ENCODE measurements at places on chromosomes 13 and 19. TPM values are rescaled to one million over a fixed set of nuclear protein-coding genes. Genes with fewer than 3 reads are reported as not detected.
A peak's percentile ranks its signal among the peaks of the same experiment; 100 is the strongest.

DNA sequence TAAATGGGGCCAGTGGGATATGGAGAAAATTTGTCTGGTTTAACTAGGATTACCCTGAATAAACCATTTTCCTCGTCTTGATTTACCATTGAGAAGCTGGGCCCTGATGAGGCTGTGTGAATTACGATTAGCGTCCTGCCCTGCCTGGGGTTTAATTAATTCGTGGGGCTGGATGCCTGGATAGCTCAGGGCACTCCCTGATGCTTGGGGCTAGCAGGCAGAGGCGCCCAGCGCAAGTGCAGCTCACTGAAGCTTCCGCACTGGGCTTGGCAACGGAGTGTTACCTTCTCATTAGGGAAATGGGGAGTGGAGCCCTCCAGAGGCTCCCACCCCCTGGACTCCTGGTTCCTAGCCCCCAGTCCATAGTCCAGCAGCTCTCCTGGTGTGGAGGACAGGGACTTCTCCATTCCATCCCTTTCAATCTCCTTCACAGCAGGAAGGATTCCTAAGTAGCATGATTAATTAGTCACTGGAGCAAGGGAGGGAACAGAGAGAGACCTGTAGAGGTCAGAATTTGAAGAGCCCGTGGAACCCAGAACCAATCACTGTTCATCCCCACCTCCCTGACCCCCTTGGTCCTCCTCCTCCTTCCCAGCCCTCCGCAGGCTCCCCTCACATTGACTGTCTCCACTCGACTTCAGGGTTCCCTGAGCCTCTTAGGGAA is 107.2 kb downstream of the UQCRFS1 start:
- H3K27me3 ChIP-seq, result no peaks in the 10 kb centered on the region
- H3K36me3 ChIP-seq, result no peaks in the 10 kb centered on the region
- no peaks in the 10 kb centered on the region for H3K4me1 ChIP-seq
- no peak overlapping the region for H3K4me3 ChIP-seq
- no peak for DNase-seq

DNA sequence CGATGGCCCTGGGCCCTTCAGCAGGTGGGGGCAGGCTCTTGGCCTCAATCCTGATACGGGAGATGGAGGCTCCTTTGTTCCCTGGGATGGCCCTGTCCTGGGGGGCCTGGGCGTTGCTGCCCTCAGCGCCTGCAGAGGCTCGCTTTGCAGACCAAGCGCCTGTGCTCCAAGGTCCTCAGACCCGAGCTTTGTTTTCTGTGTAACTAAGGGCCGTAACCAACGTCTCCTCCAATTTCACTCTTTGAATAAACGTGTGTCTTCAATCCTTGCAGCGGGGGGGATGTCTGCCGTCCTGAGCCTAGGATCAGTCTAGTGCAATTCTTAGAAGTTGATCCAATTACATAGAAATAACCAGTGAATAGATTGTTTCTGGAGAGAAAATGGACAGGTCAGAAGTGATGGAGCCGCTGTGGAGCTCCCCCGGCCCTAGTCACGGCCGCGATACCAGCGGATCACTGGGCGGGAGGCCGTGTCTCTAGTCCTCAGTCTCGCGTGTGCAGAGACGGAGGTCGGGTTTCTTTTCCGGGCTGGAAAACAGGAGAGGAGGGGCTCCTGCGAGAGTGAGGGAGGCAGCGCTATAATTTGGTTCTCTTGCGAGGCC is 5.3 kb downstream of the PTBP1 start:
- H3K27ac ChIP-seq, result no peak overlapping the region
- H3K36me3 ChIP-seq, result peaks cover 68% of the 10 kb centered on the region
- no peak for DNase-seq

The ZNF541 gene
- not detected for total RNA-seq

GRCh38 chr19:40803857-40804782 is 5.1 kb downstream of the EGLN2 start:
- DNase-seq, result peak; percentile 91
- peak overlapping the region; percentile 92 for H3K27ac ChIP-seq
- H3K27me3 ChIP-seq, result no peaks in the 10 kb centered on the region
- H3K36me3 ChIP-seq, result peaks cover 57% of the 10 kb centered on the region
- H3K4me3 ChIP-seq, result peak overlapping the region; percentile 91
- H3K4me1 ChIP-seq, result peaks cover 74% of the 10 kb centered on the region

- no peaks in the 10 kb centered on the region for H3K36me3 ChIP-seq
- no peak for DNase-seq
- H3K4me3 ChIP-seq, result no peak overlapping the region
Observed at GRCh38 chr13:42575938-42576337, 2.0 kb downstream of the TNFSF11 start.

GRCh38 chr13:29733147-29733611 is 117.2 kb downstream of the UBL3 start:
- H3K27me3 ChIP-seq, result peaks cover 35% of the 10 kb centered on the region
- H3K36me3 ChIP-seq, result no peaks in the 10 kb centered on the region
- peaks cover 7% of the 10 kb centered on the region for H3K4me1 ChIP-seq
- no peak overlapping the region for H3K27ac ChIP-seq

GRCh38 chr13:93956426-93956825 is 523.1 kb downstream of the DCT start:
- no peaks in the 10 kb centered on the region for H3K4me1 ChIP-seq
- no peak overlapping the region for H3K4me3 ChIP-seq
- no peak for DNase-seq

The PPFIA3 gene
- 4.5 TPM for total RNA-seq

DNA sequence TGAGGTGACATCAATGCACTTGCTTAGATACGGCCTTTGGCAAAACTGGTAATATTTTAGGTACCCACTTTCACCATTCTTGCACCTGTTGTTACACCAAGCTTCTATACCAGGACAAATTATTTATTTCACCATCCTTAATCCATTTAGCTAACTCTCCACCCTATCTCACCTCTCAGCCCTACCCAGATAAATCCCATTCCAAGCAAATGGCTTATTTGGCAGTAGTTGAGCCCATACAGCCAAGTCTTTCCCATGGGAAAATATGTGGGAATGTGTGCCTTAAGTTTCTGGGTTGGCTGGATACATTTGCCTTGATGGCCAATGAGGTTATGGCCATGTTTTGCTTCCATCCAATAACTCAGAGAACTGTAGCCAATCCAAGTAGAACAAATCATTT is 551.9 kb downstream of the GPC6 start:
- no peaks in the 10 kb centered on the region for H3K4me1 ChIP-seq
- DNase-seq, result no peak
- no peak overlapping the region for H3K27ac ChIP-seq

DNA sequence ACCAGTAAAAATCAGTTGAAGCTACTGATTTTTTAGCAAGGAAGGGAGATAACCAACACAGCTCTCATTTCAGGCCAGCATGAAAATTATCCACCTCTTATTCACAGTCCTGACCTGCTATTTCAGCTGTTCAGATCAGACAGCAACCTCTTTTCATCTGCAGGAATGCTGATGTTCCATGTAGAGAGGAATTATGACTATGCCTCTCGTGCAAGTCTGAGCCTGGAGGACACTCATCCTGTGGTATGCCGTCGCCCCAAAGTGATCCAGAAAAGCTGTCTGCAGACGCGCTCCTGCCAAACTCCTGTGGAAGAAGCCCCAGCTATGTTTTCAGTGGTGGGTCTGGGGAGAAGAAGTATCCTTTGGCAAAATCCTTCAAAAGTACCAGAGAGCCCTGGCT is 563.5 kb upstream of the SLITRK1 start:
- DNase-seq, result no peak
- H3K4me1 ChIP-seq, result no peaks in the 10 kb centered on the region
- no peak overlapping the region for H3K27ac ChIP-seq

The HCN2 gene
- 1.1 TPM for total RNA-seq

The ATP7B gene
- 0.65 TPM for total RNA-seq

All from activated CD4-positive, alpha-beta T cell treated with anti-CD3 and anti-CD28 coated beads, Interleukin-2, amount 10 ng/mL, durations not matched to agents 24 days and 14 days (primary cell).